NAMALWA (cell line): ENCODE measurements at places on chromosomes 2 and 18.

- peak; percentile 11 for DNase-seq
Observed at GRCh38 chr2:263774-264492, at the start of gene SH3YL1. SH3YL1 (minus strand) TSS chr2:264032; CDS start chr2:263984, 48 bp downstream.

DNA sequence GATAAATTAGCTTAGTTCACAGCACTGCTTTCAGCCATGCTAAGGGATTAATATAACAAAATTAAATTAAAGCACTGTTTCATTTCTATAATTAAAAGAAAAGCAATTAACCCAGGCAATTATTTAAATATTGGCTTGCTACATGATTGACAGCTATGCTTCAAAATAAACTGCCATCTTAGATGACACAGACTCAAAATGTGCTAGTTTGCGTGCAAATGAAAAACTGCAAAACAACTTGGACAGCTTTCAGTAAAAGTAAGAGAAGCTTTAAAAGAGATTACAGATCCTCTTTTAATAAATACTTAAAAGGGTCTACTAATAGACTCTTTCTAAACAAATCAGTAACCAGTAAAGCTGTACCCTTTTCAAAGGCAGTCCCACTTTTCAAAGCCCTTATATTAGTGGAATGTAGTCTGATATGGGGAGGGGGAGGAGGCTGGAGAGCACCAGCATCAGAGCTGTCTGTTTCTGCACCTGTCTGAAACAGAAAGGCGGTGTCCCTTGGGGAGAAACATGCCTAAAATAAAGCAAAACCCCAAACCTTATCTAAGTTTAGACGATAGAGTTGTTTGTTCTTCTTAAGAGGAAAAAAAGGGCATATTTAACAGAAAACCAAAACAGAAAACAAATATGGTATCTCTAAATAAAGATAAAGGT is 20.8 kb downstream of the EIF2AK3 start:
- DNase-seq = peak; percentile 95

DNA sequence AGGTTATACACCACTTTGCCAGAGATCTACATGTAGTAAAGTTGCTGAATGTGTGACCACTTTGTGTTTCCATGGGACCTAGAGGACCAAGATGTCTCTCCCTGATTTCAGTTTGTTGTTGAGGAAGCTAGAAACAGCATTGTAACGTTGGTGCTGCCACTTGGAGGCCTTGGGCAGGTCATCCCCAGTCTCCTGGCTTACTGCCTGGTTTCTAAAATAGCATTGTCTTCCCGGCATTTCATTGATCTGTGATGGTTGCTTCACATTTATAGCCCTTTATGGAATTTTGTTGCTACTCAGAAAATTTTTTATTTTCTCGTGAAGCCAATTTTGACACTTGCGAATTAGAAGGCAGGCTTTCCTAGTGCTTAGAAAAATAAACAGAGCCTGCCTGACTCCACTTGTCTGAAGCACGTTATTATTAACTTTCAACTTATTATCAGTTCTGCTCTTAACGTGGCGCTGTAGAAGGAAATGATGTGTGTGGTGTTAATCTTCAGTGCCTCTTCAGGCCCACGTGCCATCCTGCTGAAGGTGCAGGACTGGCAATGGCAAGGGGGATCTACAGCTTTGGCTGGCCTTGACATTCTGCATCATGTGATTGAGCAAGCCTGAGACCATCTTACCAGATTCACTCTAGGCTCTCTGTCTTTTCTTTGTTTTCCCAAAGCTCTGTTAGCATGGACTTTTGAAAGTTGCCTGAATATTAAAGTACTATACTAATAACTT is 59.9 kb downstream of the INPP4A start:
- DNase-seq = no peak

DNA sequence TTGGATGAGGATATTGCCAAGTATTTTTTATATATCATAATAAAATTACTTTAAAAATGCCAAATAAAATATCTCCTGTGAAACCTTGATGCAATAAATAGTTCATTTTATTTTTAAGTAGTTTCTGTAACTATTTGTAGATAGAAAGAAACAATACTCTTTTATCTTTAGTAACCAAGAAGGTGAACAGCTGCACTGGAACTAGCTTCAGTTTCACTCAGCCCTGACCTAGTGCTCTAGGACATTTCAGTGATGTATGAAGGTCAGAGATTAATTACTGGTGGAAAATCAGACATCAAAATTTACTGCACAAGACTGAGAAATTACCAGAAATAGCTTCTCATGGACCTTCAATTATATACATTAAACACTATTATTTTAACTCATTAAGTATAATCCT is 1305.0 kb downstream of the CNTNAP5 start:
- DNase-seq = no peak

- DNase-seq = no peak
Observed at GRCh38 chr2:201797175-201797840, 9.0 kb upstream of the CDK15 start.

- DNase-seq = no peak
Observed at GRCh38 chr2:20668451-20668850, 1.5 kb downstream of the GDF7 start.

DNA sequence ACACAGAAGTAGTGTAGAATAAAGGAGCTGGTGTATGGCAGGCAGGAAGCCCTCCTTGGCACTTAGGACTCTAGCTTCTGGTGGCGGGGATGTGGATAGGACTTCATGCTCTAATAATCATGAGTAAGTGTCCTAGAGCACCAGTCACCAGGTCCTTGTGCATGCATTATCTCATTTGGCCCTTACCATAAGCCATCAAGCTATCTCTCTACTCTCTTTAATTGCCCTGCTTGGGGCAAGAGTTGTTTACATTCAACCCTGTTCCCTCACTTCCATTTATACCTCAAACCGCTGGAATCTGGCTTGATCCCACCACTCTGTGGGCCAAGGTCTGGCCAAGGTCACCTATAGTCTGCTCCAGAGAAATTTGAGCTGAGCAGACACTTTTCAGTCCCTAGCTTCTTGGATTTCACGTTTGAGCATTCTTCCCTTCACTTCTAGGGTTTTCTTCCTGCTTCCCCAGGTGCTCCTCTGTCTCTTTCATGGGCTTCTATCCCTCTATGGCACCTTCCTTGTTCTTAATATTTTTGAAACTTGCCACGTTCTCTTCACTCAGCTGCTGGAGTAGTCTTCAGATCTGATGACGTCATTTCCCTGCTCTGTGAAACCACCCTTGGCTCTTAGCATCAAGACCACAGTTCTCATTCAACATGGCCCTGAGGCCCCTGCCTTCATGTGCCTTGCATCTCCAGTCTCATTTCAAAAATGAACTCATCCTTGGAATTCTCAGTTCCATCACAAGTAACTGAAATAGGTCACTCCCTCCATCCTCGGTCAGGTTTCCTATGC is 94.9 kb upstream of the GATA6 start:
- no peak for DNase-seq

DNA sequence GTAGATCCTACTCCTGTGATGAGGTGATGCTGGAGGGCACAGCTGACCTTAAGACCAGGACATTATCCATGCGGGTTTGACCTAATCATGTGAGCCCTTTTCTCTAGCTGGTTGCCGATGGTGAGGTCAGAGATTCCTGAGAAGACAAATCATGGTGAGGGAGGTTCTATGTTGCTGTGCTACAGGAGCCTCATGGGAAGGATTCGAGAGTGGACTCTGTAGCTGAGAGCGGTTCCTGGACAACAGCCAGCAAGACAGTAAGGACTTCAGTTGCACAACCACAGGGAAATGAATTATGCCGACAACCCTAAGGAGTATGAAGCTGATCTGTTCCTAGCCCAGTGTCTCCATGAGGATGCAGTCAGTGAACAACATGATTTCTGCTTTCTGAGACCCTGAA is 80.4 kb downstream of the EPB41L3 start:
- DNase-seq = no peak

GRCh38 chr18:79164706-79165105 is 95.5 kb downstream of the ATP9B start:
- DNase-seq = no peak

DNA sequence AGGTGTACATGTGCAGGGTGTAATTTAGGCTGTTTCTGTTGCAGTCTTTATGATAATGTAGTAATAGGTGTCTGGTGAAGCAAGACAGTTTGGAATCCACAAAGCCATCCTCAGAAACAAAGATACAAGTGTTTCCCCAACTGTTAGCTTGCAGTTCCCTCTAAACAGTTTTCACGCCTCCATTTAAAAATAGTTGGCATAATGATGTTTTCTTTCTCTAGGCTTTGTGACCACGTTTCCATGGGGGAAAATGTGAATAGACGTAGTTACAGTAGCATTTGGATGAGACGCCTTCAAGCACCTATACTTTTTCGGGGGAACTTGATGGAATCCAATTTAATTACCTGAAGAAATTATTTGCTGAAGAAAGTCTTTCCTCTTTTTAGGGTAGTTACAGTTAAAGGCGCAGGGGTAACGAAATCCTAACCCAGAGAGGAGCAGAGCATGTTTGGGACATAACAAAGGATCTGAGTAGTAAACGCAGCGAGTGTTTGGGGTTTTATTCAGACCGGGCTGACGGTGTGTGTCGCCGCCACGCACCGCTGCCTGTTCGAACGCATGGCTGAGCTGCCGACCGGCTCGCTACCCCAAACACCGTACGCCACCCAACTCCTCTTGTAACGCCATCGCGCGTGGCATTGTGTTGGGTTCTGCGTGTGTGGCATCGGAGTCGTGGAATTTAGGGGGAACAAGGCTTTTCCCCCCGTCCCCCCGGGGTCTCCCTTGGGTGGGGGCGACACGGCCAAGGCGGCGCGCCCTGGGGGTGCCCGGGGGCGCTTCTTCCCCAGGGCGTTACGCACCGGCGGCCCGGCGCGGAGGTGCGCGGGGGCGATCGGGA is 681 bp upstream of the NRP2 start:
- DNase-seq = peak; percentile 16
